ENCODE measurements at places on chromosomes 1 and 21. TPM values are rescaled to one million over a fixed set of nuclear protein-coding genes. Genes with fewer than 3 reads are reported as not detected.

GRCh38 chr1:162388615-162389014 lies 7.1 kb downstream of the C1orf226 start:
- DNase-seq: no peak

DNA sequence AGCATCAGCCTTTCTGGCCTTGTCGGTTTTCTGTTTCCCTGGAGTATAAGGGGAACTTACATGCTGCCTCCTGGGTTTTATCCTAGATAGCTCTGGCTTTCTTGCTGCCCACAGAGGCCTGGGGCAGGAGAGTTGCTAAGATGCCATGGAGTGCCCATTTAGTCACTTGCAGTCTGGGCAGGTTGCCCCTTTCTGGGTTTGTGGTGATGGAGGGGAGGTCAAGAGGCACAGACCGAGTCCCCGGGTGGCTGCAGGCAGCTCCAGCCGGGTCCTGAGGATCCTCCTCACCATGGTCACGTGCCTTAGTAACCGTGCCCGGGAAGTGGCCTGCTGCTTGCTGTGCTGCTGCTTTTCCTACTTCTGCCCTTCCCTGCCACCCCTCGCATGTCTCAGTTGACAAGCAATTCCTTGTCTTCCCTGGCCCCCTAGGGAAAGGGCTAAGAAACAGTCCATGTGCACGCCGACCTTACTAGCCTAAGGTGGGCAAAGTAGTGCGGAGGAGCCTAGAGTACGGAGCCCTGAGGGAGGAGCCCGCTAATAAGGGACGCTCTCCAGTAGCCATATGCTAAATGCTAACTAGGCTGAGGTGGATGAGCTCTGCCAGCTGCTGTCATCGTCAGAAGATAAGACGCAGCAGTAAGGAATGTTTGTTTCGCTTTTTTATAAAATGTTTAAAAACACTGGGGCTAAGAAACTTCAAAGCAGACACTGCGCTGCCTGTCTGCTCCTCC lies 34.8 kb downstream of the CLCA1 start:
- DNase-seq: peak; percentile 28

DNA sequence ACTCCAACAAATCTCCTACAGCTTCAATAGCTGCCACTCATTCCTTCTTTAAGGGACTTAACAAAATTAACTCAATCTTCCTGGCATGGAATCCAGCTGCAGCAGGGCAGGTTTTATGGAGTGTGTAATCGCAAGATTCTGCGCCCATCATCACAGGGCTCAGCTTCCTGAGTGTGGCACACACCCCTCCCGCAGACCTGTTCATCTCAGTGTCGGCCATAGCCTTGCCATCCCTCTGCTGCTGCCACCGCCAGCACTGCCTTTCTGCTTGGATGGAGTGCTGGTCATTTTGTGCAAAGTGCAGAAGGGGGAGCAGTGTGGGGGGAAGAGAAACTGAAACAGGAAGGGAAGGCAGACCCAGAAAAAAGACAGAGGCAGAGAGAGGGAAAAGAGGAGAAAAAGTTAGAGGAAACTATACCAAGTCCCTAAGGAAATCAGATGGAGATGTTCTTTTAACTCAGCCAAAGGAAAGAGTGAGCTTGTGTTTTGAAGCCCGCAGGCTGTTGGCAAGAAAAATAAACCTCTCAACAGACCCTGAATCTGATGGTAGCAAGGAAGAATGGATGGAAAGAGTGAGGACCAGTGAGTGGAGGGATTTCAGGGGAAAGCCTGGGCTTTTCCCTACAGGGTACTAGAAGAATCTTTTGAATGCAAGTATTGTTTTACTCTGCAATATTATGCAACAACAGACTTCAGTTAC lies 324.2 kb downstream of the SEC16B start:
- DNase-seq: no peak

DNA sequence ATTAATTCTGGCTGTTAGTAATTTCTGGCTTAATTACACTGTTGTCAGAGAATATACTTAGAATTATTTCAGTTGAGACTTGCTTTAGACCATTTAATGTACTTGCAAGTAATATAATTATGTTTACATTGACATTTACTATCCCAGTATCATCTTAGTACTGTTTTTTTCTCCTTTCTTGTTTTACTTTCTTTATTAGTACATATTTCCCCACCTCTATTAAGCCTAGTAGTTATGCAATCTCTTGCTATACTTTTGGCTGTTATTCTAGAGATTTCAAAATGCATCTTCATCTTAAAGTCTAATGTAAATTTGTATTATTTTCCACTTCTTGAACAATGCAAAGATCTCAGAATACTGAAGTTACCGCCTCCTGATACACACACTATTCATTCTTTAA lies 24.4 kb downstream of the BRWD1 start:
- no peak for DNase-seq

DNA sequence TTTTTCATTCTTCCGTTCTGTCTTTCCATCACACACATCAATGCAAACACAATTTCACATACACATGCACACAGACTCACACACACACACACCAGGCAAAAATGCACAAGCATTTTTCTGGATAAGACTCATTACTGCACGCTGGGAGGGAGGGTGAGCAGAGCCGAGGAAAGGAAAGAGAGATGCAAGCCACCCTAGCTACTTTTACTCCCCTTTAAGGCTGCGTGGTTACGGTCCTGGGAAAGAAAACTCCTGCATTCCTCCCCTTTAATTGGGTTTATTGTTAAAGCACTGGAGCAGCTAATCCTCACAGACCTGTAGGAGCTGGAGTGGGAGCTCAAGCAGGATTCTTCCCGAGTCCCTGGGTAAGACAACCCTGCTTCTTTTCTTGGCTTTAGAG lies at the start of gene CAMK1G:
CAMK1G (plus strand) TSS at position 307 of the 400 bp plus-strand sequence. CDS start 11,270 bp downstream, outside the sequence.
- DNase-seq: peak; percentile 76

DNA sequence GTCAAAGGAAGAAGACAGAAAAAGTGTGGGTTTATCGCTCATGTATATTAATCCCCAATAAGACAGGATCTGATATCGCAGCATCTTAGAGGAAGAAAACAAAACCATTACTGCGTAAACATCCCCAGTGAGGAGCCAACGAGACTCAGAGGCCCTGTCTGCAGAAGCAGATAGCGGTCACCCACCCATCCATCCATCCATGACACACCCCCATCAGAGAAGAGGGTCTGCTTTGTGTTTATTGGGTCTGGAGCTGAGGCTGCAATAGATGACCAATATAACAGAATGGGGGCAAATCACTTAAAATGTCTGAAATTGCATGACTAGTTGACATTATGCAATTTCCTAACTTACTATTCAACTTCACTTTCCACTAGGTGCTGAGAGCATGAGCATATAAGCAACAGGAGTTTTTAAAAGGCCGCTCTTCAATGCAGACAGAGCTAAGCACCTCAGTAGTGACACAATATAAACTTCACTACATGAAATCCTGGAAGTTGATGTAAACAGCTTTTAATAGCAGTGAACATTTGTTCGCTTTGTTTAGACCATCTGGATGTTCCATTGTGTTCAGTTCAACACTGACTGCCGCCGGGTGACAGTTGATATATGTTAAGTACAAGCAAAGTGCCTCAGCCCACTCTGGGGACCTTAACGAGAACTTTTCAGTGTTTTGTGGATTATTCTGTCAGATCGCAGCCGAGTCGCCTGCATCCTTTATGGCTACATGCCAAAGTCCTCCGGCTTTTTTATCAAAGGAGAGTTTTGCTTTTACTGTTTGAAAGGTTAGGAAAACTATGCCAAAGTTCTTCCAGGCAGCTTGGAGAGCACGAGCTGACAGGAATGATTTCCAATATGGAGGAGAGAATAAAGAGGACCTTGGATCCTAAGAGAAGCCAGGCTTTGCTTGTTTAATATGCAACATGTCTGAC lies 167.5 kb downstream of the ZNF281 start:
- peak; percentile 46 for DNase-seq

DNA sequence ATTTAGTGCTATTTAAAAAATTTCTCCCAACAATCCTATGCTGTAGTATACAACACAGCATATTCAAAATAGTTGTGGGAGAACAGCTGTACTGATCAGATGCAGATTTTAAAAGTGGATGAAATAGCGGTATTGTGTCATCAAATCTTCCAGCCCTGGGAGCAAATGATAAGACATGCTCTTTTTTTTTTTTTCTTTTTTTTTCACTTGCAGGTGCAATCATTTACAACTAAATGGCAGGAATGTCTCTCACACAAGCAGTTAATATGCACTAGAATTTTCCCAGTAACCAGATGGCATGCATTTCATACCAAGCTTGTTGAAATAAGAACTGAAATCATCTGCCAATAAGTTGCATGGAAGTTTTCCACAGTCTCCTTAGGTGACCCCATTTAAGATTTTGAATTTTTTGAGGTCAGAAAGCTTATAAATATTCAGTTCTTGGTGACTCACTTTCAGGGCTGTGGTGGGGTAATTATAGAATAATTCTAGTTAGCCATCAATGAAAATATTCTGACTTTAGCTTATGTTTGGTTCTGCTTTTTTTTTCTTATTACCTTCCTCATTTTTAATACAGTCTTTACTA lies 623.9 kb upstream of the NR5A2 start:
- peak; percentile 92 for DNase-seq

DNA sequence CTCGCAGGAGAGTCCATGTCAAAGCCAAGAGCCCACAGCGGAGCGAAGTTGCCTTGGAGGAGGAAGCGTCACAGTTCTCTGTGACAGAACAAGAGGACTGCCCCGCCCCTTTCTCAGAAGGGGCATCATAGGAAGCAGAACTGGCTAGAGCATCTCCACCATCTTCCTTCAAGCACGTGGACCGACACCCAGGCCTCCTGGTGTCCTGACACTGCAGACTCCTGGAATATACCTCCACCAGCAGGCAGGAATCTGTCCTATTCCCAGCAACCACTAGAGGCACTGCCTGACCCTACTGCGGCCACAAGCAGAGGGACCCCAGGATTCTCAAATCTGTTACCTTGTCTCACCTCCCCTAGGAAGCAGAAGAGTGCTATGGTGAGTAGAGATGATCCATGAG lies 37.8 kb downstream of the GPA33 start:
- DNase-seq: no peak

DNA sequence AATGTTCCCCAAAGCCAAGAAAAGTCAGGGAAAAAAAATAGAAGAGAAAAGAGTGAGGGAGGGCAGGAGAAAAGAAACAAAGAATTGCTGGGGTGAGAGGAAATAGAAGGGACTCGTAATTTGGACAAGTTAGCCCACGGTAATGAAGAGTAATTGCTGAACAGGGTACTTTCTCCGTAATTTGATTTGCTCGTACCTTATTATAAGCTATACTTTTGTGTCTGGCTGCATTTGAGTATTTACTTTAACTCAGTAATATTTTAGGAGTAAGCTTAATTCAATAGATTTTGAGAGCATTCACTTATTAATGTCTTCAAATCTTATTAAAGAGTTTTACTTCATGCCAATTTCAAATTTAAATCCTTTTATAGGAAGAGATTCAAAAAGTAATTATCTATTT lies 527.5 kb downstream of the COL11A1 start:
- no peak for DNase-seq

The CLDN14 gene
- total RNA-seq: not detected

The TNFRSF9 gene
- total RNA-seq: 10.5 TPM

The ATP1A4 gene
- total RNA-seq: not detected

The S100A2 gene
- 14.4 TPM for total RNA-seq
